ENCODE measurements at places on chromosomes 2 and 18.

DNA sequence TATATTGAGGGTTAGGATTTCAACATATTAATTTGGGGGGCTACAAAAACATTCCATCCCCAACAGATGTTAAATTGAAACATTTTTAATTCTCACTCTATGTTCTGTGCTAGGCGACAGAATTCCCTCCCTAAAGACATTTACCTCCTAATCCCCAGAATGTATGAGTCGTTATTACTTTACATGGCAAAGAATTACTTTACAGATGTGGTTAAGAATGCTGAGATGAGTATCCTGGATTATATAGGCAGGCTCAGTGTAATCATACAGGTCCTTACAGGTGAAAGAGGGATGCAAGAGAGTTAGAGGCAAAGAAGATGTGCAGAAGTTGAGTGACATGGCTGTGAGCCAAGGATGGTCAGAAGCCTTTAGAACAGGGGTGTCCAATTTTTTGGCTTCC is 974.1 kb upstream of the ACVR2A start:
- no peak for DNase-seq

DNA sequence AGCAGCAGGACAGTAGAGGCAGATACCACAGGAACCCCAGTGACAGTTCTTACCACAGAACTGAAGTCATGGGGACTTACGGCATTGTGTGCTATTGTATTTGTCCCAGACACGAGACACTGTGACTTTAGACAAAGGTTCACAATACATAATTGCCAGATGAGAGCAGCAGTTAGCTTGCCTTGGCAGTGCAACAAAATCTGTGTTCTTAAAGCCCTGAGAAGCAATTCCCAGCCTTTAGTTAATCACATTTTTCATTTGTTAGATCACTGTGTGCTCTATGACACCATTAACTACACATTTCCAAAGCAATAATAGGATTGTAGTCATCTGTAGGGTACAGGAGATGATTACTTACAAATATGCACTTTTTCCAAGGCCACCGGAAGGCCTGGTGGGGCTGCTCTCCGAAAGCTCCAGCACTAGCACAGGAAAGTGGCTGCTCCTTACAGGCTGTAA is 97.5 kb upstream of the LDLRAD4 start:
- DNase-seq: no peak

- DNase-seq: no peak
Observed at GRCh38 chr18:2821695-2822094, 25.1 kb upstream of the EMILIN2 start.

- DNase-seq: no peak
Observed at GRCh38 chr2:105749583-105750400, 5.1 kb downstream of the NCK2 start.

- DNase-seq: no peak
Observed at GRCh38 chr2:118031566-118031965, 17.7 kb upstream of the CCDC93 start.

GRCh38 chr2:181240844-181241243 is 216.3 kb upstream of the ITGA4 start:
- peak; percentile 40 for DNase-seq

GRCh38 chr18:36578871-36579710 is 249.7 kb downstream of the TPGS2 start:
- DNase-seq: no peak

- no peak for DNase-seq
Observed at GRCh38 chr2:227834423-227834822, 20.8 kb downstream of the CCL20 start.

DNA sequence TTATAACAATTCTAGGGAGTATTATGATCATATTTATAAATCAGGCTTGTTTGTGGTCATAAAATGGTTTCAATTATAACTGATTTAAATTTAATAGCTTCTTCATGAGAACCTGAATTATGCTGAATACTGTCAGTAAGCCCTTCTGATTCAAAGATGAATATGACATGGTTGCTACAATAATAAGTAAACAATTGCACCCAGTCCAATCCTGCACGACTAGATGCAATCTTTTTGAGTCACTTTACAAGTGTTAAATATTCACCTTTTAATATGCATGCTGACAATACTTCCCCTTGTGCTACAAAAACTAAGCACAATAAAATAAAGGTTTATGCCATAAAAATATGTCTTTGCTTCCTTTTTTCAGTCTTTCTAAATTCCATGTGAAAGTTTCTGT is 325.2 kb downstream of the KCNJ3 start:
- no peak for DNase-seq

DNA sequence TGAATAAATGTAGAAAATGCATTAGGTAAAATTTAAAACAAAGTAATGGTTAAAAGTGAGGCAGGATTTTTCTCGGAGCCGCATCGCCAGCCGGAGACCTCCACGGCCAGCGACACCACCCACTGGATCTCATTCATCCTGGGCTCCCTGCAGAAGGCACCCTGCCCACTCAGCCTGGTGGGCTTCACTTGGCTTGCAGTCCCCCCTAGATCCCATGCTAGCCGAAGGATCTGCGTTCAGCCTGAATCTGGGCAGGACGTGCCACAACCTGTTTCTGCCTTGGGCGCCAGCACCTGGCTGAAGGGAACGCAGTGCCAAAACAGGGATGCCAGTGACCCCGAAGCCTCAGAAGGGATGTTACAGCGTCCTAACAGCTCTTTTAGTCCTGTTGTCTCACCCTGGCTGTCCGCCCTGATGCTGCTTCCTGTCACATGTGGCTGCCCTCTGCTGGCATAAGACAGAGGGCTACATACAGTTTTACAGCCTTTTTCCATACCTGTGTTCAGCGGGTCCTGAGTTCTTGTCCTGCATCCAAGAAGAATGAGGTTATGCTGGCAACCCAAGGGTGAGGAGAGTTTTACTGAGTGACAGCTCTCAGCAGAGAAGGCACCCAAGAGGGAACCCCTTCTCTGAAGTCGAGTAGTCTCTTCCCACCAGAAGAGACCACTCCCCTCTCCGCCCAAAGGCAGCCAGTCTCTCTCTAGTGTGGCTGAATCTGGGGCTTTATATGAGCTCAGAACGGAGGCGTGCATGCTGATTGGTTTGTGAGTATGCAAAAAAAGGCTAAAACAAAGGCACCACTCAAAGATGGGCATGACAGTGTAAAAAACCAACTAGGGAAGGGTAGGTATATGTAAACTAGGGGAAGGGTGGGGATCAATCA is 173.1 kb upstream of the GYPC start:
- DNase-seq: no peak

GRCh38 chr2:101040761-101041160 is 38.7 kb downstream of the RPL31 start:
- no peak for DNase-seq

- peak; percentile 80 for DNase-seq
Observed at GRCh38 chr2:25190536-25190935, 22.2 kb upstream of the POMC start.

GRCh38 chr2:239946864-239947728 is 78.0 kb downstream of the NDUFA10 start:
- DNase-seq: no peak

DNA sequence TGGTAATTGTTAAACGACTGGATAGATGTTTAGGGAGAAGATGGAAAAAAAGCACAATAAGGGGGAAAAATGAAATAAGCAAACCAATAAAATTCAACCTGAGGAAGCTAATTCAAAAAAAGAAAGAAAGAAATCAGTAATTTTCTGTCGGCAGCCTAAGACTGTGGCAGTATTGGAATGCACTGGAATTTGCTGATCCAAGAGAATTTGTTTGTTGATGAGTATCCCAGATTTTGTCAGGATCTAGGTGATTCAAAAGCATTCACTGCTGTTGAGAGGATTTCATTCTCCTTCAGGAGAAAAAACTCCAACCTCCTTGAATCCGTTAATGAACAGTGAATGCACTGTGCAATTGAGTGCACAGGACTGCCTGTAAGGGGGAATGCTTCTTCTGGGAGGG is 546.7 kb downstream of the CNTNAP5 start:
- no peak for DNase-seq

GRCh38 chr2:19784456-19784855 is 117.3 kb downstream of the TTC32 start:
- DNase-seq: no peak

- DNase-seq: no peak
Observed at GRCh38 chr2:58585233-58585632, 344.1 kb upstream of the FANCL start.

DNA sequence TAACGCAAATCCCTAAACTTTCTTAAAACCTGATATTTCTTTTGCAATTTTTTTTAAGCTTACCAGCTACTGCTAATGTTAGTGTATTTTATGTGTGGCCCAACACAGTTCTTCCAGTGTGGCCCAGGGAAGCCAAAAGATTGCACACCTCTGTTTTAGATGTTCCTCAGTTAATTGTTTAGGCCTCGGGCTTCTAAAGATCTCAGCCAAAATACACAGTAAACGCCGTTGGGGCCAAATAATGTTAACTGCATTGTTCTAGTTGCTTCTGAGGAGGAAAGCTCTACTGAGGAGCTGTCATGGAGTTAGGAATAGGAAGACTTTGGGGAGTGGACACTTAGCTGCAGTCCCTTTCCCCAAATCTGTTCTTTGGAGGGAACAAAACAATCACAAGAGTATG is 2.0 kb downstream of the HSPE1 start:
- DNase-seq: no peak

GRCh38 chr2:26645762-26646161 is 4.6 kb upstream of the CIB4 start:
- DNase-seq: no peak

DNA sequence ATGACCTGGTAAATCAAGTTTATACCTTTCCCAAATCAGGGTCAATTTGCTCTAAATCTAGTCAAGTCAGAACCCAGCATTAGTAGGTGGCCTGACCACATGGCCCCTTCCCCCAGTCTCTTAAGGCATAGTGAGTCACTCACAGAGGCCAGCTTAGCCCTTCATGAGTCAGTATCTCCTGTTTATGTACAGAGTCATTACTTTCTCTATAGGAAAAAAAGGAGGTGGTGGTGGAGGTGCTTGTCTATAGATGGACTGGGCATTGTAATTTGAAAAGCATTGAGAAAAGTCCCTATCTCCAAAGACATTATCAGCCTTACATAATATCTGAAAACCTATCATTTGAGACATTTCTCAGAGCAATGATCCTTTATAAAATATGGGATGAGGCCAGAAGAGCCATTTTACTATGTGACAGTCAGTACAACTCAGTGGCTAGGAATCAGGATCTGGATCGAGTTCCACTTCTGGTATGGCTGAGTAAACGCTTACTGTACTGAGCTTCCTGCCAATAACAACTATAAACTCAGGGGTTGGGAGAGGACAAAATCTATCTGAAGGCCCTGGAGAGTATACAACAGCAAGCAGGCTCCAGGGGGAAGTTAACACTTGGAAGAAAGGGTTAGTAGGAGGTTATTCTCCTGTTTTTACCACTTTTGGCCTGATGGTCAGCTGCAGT is 22.5 kb upstream of the SIGLEC15 start:
- peak; percentile 46 for DNase-seq

DNA sequence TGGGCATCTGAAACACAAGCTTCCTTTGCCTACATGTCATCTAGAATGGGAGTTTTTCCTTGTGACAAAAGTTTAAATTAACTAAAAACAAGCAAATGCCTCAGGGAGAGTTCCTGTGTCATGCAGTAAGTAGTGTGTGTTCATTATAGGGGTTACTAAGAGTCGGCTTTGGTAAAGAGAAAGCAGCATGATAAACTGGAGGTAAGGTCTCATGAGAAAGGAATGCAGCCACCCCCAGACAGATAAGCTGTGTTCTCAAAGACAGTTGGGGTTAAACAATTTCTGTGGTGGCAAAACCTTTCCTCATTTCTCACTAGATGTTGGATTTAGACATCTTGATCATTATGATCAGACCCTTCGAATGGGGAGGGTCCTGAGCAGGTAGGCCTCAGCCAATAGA is 129.7 kb downstream of the MAP4K4 start:
- DNase-seq: no peak

GRCh38 chr2:237673130-237674001 is 46.0 kb downstream of the LRRFIP1 start:
- DNase-seq: peak; percentile 92

DNA sequence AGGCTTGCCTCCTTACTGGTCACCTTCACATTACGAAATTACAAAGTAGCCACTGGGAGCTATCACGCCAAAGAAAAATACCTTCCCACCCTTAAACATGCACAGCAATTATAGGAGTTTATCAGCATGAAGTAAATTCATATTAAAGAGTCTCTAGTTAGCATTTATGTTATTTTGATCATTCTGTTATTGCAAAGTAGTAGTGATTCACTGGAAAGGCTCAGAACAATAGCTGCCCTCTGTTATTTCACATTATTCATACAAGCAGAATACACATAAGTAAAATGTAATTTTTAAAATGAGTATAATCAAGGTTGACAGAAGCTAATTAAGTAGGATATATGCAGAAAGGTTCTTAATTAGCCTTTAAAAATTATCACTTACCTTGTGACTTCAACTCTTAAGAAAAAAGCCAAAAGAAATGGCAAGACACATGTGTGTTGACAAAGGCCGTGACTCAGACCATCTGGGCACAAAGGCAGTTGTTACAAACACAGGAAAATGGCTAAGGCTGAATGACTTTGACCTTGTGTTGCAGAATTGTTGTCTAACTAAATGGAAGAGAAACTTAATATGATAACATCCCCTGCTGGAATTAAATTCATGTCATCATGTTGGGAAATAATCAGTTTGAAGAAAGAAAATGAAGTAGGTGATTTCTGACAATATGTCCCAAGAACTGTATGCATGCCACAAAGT is 108.3 kb downstream of the ARL6IP6 start:
- DNase-seq: peak; percentile 91

DNA sequence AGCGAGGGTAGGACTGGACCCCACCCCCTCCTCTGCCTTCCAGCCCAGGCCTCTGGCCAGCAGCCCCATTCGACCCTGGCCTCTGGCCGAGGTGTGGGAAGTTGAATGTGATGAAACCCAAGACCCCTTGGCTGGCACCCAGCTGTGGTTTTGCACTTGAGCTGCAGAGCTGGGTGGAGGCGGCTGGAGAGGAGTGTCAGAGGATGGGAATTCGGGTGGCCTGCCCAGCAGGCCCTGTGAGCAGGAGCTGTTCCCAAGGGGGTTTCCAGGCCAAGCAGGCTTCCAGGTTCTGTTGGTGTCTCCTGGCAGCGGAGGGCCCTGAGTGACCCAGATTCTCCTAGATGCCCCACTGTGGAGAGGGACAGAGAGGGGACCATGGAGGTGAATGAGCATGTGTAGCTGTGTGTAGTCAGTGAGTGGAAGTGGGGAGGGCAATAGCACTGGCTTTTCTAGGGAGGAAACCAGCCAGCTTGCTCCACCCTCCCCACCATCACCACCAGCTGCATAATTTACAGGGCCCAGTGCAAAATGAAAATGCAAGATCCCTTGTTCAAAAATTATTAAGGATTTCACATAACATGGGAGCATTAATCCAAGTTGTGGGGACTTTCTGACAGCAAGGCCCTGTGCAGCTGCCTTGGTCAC is 172.2 kb upstream of the HAAO start:
- no peak for DNase-seq
